ENCODE measurements at places on chromosomes 16 and 17.

DNA sequence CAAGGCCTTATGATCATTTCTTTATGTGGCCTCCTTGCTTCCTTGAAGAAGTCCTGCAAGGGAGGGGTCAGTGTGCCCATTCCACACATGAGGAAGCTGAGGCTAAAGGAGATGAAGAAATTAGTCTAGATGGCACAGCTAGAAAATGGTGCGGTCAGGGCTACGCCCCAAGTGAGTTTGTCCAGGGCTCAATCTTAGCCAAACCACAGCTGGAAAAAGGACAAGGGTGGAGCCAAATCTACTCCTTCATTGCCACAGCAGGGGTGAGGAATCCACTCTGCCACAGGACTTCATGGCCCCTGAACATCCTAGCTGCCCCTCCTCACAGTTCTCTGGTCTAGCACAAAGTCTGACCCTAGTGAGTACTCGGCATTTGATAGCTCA lies 16.2 kb downstream of the BEAN1 start:
- no peak for DNase-seq

DNA sequence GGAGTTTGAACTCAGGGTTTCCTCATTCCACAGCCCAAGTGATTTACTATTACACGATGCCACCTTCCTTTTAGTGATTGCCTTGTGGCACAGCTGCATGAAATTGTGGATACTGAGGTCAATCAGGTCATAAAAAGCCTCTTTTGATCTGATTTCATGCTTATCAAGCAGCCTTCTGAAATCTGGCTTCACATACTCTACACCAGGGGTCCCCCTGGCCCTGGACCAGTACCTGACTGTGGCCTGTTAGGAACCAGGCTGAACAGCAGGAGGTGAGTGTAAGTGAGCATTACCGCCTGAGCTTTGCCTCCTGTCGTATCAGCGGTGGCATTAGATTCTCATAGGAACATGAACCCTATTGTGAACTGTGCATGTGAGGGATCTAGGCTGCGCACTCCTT lies 13.8 kb downstream of the SLFN5 start:
- DNase-seq, result no peak

GRCh38 chr17:29563816-29564215 lies 3.0 kb downstream of the ABHD15 start:
- DNase-seq, result no peak

GRCh38 chr16:84940670-84941551 lies 70.4 kb downstream of the ZDHHC7 start:
- DNase-seq, result no peak

DNA sequence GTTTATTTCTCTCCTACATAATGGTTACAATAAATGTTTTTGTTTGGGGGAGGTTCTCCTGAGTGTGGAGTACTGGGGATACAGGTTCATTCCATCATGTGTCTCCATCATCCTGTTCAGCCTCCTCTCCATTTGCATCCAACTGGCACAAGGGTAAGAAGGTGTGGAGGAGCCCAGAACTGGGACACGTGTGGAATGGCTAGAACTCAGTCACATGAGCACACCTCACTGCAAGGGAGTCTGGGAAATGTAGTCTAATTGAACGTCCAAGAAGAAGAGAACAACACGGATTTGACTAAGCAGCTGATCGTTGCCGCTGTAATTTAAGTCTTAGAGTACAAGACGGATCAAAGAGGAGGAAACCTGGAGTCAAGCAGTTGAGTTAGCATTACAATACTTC lies 6.1 kb downstream of the OR1A1 start:
- no peak for DNase-seq

DNA sequence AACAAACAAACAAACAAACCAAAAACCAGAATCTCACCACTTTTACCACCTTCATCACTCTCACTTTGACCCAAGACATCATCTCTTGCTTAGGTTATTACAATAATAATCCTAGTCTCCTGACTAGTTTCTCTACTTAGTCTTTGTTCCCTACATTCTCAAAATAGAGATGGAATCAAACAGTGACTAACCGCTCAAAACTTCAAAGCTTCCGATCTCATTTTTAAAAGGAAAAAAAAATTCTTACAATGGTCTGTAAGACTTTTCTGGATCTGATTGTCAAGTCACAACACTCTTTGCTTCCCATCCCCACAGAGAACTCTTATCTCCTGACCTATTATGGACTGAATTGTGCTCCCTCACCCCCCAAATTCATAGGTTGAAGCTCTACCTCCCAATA lies 60.9 kb downstream of the SPAG9 start:
- DNase-seq, result peak; percentile 49

- DNase-seq, result no peak
Observed at GRCh38 chr16:31093132-31093703, 1.4 kb downstream of the VKORC1 start.

DNA sequence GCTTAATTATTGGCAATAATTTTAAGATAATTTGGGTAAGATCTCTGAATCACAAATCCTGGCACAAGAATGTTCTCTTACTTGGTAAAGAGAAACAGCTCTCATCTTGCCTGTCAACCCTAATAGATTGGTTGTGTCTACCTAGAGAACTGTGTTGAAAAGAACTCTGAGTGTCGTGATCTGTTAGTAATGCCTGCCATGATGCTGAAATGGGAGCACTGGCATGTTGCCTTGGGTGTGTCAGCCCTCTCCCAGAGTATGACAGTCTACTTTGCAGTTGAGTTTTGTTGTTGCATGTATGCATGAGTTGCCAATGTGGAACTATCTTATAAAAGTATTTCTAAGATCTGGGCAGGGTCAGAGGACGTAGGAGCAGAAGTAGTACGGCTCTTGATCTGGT lies 221.4 kb downstream of the MAF start:
- DNase-seq, result no peak

GRCh38 chr16:84518804-84519341 lies 14.4 kb upstream of the MEAK7 start:
- no peak for DNase-seq

- DNase-seq, result peak; percentile 68
Observed at GRCh38 chr17:622356-622755, 92.3 kb downstream of the VPS53 start.

DNA sequence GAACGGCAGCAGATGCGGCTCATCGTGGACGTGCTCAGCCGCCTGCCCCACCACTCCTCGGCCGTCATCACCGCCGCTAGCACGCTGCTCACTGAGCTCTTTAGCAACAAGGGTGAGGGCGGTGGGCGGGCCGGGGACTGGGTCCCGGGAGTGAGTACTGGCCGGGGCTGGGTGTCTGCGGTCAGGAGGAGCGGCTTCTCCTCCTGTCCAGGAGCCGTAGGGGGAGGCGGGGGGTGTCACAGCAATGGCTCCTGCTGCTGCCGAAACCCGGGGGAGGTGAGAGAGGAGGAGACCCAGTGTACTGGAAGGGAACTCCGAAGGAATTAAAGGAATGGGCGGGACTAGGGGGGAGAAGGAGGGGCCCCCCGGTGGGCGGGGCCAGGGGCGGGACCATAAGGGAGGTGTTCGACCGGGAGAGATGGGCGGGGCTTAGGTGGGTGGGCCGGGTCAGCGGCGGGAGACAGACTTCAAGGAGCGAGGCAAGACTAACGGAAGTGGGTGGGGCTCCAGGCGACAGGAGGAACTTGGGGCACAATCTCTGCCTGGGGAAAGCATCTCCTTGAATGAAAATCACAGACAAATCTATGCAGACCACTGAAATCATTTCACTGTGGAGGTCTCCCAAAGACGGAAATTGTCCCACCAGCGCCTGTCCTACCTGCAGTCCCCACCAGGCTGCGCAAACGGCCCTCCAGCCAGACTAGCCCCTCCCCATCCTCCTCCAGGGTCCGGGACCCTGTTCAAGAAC lies 2.4 kb downstream of the NAGS start:
- DNase-seq, result peak; percentile 89

DNA sequence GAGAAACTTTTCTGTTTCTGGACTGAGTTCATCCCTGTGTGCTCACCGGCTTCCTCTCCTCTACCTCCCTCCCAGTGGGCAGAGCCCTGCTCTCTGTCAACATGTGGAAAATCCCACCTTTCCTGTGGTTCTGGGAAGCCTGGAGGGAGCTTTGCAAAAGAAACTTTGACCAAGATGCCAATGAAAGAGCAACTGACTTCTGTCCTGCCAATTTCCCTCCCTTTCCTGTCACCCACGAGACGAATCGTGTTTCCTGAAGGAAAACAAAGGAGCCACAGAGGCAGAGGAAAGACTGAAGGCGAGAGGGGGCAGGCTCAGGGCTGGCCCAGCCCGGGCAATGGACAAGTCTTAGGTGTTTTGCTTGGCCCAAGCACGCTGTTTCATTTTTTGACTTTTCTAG lies 82.8 kb downstream of the PLCG2 start:
- no peak for DNase-seq

Data from non-pigmented ciliary epithelial cell (primary cell).